ENCODE measurements at places on chromosomes 2 and 18.
A peak's percentile ranks its signal among the peaks of the same experiment; 100 is the strongest.

GRCh38 chr18:47260120-47260923, 8.9 kb upstream of the SKOR2 start:
- peak; percentile 78 for DNase-seq

DNA sequence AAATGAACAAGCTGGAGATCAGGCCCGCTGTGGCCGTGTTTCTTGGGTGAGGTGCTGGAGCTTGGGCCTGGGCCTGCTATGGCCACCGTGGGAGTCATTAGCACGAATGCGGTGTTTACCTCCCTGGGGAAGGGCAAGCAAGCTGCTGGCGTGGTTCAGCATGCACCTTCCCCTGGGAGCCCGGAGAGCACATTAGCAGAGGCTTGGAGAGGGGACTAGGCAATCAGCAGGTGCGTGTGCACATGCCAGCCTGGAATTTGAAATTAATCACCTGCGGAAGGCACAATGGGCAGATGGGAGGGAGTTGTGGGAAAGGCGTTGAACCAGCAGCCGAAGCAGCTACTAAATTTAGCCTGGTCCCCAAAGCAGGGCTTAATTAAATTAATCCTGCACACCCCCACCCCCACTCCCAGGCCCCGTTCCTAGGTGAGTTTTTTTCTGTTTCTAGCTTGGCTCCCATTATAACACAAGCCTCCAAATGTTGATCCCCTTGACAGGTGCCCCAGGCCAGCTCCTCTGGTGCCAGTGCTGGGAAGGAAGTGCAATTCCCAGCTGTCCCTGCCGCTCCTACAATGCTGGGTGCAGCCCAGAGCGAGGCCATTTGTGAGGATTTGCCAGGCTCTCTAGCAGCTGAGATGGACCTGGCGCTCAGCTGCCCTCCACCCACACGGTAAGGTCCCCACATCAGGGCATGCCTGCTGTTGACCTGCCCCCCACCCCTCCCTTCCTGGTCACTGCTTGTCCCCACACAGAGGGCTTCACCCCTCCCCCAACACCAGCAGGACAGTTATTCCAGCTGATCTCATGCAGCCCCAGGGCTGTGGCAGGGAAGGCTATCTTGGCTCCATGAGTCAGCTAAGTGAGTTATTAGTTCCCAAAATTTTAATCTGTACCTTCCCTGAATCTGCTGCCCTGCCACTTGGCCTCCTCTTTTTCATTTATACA, 115.0 kb downstream of the ZBTB7C start:
- DNase-seq = peak; percentile 61

- peak; percentile 72 for DNase-seq
Measured at GRCh38 chr2:16665748-16666448, at the start of gene CYRIA. TSS of gene CYRIA (minus strand) at chr2:16665834. CDS start at chr2:16588119, 77,715 bp downstream.

DNA sequence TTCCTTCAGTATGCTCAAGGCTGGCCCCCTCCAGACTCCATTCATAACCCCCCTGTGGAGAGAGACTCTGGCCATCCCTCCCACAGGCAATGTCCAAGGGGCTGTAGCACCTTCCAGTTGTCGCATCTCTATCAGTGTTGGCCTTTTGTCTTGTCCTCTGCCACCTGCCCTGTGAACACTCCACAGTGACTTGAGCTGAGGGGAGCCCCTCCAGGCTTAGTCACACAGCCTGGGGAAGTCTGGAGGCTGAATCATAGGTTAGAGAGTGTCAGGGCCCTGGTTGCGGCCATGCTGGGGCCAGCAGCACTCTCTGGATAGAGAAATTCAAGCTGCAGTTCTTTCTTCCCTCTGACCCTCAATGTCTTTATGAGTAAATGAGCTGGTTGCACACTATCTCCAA, 64.7 kb downstream of the GYPC start:
- DNase-seq = no peak

DNA sequence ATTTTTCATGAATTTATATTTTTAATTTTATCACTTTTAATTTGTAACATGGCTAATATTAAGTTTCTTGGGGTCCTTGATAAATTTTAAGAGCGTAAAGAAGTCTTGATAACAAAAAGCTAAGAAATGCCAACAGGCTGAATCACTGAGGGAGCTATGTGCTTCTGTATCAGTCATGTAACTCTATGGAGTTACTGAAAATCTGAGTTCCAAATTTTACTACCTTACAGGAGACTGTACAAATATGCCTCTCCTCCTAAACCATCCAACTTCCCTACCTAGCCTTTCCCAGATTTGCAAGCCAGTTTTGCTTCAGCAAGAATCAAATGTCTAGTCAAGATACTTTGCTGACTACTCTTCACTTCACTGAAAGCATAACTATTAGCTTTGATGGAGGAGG, 35.7 kb downstream of the FEZ2 start:
- no peak for DNase-seq

DNA sequence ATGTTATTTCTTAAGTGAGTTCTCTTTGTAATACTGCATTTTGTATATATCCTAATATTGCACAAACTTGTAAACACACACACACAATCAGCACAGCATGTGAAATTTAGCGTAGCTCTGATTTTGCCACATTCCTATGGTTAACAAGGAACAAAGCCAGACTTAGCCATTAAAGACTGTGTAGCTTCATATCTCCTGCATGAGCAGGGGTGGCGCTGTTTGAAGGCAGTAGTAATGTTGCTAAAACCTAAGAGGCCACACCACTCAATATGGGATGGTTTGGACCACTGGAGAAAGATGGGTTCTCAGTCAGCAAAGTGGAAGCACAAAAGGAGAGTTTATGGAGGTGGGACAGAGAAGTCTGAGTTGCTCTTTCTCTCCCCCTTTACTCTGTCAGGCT, 61.1 kb upstream of the RND3 start:
- DNase-seq = no peak

- no peak for DNase-seq
Measured at GRCh38 chr2:129758784-129759471, 220.5 kb upstream of the RAB6C start.

- no peak for DNase-seq
Measured at GRCh38 chr2:240968731-240969624, 29.4 kb upstream of the SNED1 start.

- no peak for DNase-seq
Measured at GRCh38 chr2:98777076-98777475, 46.1 kb upstream of the MGAT4A start.

GRCh38 chr2:118654945-118655344, 192.5 kb downstream of the EN1 start:
- DNase-seq = no peak

GRCh38 chr2:150110548-150110947, 376.9 kb downstream of the RND3 start:
- DNase-seq = no peak
